ENCODE measurements at places on chromosomes 11 and 22. TPM values are rescaled to one million over a fixed set of nuclear protein-coding genes. Genes with fewer than 3 reads are reported as not detected.

- no peak for DNase-seq
These were observed 10.1 kb upstream of the NCF4 start for GRCh38 chr22:36850682-36851081.

DNA sequence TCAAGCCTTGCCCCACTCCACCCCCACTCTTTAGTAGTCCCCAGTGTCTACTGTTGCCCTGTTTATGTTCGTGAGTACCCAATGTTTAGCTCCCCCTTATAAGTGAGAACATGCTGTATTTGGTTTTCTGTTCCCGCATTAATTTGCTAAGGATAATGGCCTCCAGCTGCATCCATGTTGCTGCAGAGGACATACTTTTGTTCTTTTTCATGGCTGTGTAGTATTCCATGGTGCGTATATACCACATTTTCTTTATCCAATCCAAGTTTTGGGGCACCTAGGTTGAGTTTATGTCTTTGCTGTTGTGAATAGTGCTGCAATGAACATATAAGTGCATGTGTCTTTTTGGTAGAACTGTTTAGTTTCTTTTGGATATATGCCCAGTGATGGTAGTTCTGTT is 16.2 kb upstream of the FXYD6 start:
- DNase-seq, result no peak

- no peak for DNase-seq
These were observed 569.5 kb downstream of the METTL15 start for GRCh38 chr11:28677721-28678120.

GRCh38 chr11:107651672-107652071 is 60.2 kb downstream of the SLN start:
- DNase-seq, result no peak

The BTG4 gene
- not detected for total RNA-seq

The SLCO2B1 gene
- total RNA-seq, result not detected

- DNase-seq, result no peak
These were observed 80.6 kb downstream of the WNT7B start for GRCh38 chr22:45896153-45896951.

Data from activated CD4-positive, alpha-beta memory T cell treated with anti-CD3 and anti-CD28 coated beads for 36 hours (primary cell).